ENCODE measurements at places on chromosomes 2 and 18.

DNA sequence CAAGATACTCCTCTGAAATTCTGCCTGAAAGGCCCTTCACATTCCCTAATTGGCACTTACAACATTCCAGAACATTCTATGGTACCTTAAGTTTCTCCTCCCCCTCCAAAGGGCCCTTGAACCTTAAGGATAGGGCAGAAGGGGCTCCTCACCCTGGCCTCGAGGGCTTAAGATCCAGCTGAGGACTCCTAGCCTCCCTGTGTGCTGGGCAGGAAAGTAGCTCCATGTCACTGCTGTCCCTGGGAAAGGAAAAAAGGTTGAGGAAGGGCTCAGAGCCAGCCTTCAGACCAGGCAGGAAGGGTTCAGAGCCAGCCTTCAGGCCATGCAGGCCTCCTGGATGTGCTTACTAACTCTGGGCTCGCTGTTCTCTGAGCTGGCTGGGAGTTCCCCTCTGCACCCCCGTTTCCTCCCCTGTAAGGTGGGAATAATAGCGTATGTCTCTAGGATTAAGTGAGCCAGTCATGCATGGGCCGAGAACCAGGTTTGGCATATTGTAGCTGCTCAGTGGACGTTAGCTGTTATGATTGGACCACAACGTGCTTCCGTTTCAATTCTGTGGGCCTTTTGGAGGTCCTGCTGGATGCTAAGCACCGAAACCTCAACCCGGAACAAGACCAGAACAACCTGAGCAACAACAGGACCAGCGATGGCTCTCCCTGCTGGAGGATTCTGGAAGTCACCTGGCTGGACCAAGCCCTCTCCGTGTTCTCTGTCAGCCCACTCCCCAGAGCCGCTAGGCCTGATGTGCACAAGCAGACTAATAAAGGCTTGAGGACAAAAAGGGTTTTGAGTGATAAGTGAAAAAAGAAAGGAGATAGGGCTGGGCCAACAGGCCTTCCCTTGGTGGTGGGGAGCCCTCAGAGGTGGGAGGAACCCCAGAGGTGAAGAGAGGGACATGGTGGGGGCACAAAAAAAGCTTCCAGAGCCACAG, 1.0 kb upstream of the B3GNT7 start:
- no peak for DNase-seq

GRCh38 chr2:153858250-153858649, 13.5 kb upstream of the GALNT13 start:
- DNase-seq, result no peak

- no peak for DNase-seq
Observed at GRCh38 chr18:8686611-8687010, 18.7 kb upstream of the MTCL1 start.

- DNase-seq, result no peak
Observed at GRCh38 chr2:161426455-161426921, 10.4 kb downstream of the TBR1 start.

DNA sequence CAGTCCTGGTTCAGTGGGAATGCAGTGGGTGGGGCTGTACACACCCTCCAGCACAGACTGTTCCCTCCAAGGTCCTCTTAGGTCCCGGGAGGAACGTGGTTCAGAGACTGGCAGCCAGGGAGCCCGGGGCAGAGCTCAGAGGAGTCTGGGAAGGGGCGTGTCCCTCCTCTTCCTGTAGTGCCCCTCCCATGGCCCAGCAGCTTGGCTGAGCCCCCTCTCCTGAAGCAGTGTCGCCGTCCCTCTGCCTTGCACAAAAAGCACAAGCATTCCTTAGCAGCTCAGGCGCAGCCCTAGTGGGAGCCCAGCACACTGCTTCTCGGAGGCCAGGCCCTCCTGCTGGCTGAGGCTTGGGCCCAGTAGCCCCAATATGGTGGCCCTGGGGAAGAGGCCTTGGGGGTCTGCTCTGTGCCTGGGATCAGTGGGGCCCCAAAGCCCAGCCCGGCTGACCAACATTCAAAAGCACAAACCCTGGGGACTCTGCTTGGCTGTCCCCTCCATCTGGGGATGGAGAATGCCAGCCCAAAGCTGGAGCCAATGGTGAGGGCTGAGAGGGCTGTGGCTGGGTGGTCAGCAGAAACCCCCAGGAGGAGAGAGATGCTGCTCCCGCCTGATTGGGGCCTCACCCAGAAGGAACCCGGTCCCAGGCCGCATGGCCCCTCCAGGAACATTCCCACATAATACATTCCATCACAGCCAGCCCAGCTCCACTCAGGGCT, 17.5 kb upstream of the FAHD2A start:
- DNase-seq, result no peak

DNA sequence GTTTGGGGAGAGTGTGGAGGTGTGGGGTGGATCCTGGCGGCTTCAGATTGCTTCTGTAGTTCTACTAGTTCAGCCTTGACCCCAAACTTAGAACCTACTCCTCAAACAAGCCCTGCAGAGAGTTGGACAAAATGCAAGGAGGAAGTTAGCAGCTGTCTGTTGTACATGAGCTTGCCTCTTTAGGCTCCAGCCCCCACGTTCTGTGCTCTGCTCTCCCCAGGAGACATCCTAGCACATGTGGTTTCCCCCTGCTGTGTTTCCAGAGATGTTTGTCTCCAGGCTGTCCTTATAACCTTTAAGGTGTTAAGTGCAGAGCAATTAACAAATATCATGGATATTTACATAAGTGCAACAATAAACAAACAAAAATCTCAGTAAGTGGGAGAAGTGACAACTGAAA, 111.1 kb downstream of the ACOXL start:
- no peak for DNase-seq

DNA sequence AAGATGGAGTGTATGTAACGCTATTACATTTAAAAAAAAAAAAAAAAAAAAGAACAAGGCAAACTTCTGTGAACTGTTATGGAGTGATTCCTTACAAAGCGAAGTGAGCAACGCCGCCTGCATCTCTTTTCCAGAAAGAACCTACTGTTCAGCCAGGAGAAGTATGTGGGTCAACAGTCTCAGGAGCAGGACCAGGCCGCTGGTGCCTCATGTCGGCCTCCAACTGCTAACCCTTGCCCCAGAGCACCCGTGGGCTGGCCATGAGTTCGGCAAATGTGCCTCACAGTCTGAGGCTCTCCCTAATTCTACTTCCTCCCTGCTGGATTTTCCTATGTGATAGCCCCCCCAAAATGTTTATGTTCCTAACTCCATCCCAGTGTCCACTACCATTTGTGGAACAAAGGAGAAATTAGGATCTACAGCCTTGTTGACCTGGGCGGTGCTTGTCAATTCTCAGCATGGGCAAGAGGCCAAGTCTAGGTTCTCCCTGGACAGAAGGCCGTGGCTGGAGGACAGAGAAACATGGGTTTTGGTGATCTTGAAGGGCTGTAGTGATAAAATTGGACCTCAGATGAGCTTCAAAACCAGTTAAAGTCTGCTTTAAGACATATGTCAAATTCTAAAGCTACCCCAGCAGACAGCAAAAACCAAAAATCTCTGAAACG, 15.9 kb downstream of the FAM168B start:
- DNase-seq, result no peak

GRCh38 chr2:202337151-202337550, 39.0 kb upstream of the BMPR2 start:
- no peak for DNase-seq

- DNase-seq, result no peak
Observed at GRCh38 chr2:152506843-152507242, 171.9 kb downstream of the FMNL2 start.

DNA sequence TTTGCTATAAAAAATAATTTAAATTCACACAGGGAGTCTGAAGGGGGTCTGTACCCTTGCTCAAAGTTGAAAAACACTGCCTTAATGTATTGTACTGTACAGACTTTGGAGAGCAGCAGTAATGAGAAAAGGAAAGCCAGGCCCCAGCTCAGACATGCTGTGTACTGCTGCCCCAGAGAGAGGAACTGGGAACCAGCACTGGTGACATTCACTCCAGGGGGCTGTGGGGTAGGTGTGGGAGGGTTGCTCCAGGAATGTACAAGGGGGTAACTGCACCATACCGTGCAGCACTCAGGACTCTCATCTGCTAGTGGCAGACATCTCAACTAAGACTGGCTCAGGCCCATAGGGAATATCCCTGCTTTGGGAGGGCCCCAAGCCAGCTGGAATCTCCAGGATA, 146.0 kb upstream of the RMP24 start:
- DNase-seq, result no peak

GRCh38 chr18:54828281-54828881, at the start of gene RAB27B:
RAB27B (plus strand) TSS chr18:54828477; CDS start chr18:54877586, 49,109 bp downstream.
- DNase-seq, result peak; percentile 54

DNA sequence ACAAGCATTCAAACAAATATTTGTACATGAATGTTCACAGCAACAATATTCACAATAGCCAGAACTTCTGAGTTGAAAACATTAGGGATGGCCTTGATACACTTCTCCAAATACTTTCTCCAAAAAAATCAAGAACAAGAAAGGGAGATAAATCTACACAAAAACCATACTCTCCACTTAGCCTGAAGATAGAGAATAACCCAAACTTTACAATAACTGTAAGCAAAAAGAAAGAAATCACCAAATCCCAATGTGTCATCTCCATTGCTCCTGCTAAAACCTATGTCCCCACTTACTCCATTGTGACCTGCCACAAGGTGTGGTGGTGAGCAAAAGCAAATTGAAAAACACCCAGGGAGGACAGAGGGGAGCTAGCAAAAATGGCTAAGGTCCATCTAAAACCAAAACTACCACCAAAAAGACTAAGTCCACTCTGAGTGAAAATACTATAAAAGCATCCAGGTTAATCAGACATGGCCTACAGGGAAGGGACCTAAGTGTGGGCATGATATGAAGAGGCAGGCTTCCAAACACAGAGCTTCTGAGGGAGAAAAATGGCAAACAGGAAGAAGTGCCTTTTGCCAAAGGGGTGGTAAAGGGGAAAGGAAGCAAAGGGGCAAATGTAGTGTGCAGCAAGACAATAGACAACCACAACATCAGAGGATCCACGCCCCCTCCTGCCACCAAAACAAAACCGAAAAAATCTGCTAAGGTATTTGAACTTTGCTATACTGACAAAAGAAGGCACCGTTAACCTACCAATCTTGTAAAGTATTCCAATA, 56.1 kb downstream of the NBAS start:
- no peak for DNase-seq

GRCh38 chr2:221283896-221284545, 288.1 kb downstream of the EPHA4 start:
- DNase-seq, result no peak

DNA sequence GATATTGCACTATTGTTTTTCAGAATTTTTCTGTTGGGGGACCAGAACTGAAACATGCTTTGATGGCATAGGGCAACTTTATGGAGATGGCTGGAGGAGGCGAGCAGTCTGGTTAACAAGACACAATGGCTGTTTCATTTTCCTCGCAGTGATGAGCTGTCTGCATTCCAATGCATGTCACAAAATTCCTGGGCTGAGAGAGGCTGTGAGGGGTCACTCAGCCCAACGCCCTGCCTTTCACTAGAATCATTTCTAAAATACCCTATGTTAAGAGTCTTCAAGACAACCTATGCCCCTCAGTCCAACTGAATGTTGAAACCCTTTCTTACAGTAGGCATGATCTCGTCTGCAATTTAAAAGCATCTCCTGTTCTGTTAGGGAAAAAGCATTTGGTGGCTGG, 1090.0 kb downstream of the BCL11A start:
- no peak for DNase-seq

- peak; percentile 37 for DNase-seq
Observed at GRCh38 chr2:68774569-68775271, 40.1 kb downstream of the ARHGAP25 start.

GRCh38 chr18:32911660-32912284, 138.9 kb upstream of the KLHL14 start:
- DNase-seq, result no peak

GRCh38 chr2:177726931-177727348, 334.4 kb downstream of the AGPS start:
- DNase-seq, result no peak

- no peak for DNase-seq
Observed at GRCh38 chr2:223050188-223050587, 1.8 kb upstream of the KCNE4 start.

DNA sequence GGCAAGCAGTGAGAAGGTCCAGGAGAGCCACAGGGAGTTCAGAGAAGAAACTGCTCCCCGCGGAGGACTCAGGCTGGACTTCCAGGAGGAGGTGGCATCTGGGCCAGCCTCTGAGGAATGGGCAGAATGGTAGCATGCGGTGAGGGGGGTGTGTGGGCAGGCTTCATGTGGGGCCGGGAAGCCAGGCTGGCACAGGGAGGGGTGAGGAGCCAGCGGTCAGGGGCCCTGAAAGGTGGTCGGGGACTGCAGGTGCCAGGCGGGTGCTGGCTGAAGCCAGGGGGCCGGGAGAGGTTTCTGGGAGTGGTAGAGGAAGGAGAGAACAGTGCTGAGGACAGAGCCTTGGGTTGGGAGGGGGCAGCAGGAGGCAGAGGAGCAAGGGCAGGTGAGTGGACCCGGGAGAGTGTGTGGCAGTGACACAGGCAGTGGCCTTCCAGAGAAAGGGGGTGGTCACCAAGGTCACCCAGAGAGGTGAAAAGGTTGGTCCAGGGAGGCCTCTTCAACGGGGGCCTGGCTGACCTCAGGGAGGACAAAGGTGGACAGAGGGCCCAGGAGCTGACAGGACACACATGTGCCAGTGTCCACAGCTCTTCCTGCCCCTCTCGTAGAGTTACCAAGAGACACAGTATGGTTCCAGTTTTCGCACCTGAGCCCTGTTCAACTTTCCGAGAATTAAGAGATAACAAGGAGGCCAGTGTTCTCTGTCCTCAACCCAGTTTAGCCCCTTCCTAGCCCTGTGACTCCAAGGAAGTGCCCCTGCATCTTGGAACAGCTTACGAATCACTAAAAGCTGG, 101.2 kb upstream of the ASB18 start:
- no peak for DNase-seq

GRCh38 chr2:88538362-88538917, 85.9 kb upstream of the FOXI3 start:
- DNase-seq, result no peak

DNA sequence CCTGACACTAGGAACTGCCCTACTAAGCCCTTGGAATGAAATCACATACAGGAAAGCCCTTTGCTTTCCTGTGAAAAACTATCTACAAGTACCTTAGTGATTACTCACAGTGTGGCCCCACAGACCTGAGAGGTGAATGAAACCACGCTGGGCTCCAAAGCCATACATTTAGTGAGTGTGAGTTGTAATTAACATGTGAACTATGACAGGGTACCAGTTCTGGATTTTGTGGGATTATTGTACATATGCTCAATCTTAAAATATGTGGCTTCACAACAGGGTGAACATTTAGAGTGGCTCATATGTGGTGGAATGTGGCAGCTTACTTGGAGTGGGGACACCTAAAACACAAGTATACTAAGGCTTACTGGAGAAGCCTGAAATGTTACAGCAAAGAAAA, 12.3 kb downstream of the KCTD1 start:
- no peak for DNase-seq

GRCh38 chr2:182144776-182145165, 159.1 kb downstream of the PPP1R1C start:
- no peak for DNase-seq
